PC-9 (cell line): ENCODE measurements at places on chromosomes 4 and X. TPM values are rescaled to one million over a fixed set of nuclear protein-coding genes. Genes with fewer than 3 reads are reported as not detected.

DNA sequence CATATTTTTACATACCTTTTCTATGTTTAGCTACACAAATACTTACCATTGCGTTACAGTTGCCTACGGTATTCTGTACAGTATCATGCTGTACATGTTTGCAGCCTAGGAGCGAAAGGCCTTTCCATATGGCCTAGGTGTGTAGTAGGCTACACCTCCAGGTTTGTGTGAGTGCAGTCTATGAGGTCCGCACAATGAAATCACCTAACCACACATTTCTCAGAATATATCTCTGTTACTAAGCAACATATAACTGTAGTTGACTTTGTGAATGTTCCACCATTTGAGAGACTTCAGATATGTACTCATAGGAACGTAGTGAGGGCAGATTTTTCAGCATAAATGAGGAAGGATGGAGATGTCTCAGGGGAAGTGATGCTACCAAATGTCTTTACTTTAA, 62.6 kb downstream of the WWC2 start:
- no peak for DNase-seq

GRCh38 chrX:20432746-20433387, 166.2 kb upstream of the RPS6KA3 start:
- DNase-seq, result no peak

- no peak for DNase-seq
These were observed 212.7 kb downstream of the SH3BGRL start for GRCh38 chrX:81414630-81415029.

GRCh38 chr4:76651616-76652015, 216.6 kb downstream of the SHROOM3 start:
- DNase-seq, result no peak

- DNase-seq, result no peak
These were observed 75.5 kb downstream of the PABPC4L start for GRCh38 chr4:134126000-134126560.

DNA sequence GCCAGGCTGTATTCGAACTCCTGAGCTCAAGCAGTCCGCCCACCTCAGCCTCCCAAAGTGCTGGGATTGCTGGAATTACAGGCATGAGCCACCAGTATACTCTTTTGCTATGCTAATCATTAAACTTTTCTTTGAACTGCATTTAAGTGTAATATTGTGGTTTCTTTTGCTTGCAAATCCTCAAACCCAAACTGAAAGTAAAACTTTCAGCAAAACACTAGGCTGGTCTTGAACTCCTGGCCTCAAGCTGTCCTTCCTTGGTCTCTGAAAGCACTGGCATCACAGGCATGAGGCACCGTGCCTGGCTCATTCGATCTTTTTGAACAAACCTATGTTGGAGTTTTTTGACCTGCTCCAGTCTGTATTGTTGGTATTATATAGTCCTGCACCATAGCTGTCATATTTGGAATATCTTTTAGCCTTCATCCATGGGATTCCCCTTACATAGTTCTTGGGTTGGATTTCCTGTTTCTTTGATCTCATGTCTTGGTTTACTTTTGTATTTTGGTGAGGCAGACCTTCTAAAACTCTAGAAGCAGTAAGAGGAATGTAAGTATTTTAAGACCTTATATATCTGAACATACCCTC, 34.1 kb downstream of the MOB1B start:
- DNase-seq, result no peak

SLITRK2 gene
- total RNA-seq, result not detected in 2 replicates

DNA sequence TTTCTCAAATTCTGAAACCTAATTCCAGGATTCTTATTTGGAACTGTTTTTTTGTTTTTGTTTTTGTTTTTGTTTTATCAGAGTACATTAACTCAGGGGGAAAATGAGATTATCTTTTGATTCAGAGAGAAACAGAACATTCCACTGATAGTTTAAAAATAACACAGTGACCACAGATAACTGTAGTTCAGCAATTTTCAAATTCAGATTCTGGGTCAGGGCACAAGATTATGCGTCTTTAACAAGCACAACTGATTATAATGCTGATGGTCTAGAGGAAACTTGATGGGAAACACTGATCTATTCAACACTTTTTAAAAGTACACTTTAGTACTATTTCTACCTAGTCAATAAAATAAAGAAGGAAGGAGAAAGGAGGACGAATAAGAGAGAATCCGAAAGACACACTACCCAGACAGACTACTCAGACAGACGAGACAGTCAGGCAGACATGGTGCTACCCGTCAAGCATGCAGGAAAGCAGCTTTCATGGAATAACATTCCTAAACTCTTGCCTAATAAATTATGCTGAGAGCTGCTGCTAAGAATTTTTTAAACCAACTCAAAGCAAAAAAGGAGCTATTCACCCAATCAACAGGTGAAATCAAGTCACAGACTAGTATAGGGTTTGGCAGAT, 59.0 kb downstream of the APBB2 start:
- no peak for DNase-seq

ZNF518B gene
- total RNA-seq, result 6.9 and 12.3 TPM in 2 replicates

GRCh38 chr4:96736352-96736889, 896.5 kb downstream of the PDHA2 start:
- DNase-seq, result peak; percentile 23

DNA sequence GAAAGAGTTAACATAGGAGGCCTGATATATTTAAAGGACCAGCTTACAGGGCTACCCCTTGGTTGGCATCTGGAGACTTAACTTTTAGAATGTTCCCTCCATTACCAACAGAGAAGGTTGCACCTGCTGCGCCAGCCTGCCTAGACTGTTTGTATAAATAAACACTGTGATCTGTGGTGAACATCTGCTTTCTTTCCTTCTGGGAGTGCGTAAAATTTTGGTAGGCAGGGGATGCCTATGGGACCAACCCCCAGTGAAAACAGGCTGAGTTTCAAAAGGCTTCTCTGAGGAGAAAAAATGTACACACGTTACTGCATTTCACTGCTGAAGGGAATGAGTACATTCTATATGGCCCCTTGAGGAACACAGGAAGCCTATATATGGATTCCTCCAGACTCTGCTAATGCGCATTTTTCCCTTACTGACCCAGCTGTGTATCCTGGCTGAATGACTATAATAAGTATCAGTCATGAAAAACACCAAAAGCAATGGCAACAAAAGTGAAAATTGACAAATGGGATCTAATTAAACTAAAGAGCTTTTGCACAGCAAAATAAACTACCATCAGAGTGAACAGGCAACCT, 13.8 kb downstream of the CENPC start:
- no peak for DNase-seq

DNA sequence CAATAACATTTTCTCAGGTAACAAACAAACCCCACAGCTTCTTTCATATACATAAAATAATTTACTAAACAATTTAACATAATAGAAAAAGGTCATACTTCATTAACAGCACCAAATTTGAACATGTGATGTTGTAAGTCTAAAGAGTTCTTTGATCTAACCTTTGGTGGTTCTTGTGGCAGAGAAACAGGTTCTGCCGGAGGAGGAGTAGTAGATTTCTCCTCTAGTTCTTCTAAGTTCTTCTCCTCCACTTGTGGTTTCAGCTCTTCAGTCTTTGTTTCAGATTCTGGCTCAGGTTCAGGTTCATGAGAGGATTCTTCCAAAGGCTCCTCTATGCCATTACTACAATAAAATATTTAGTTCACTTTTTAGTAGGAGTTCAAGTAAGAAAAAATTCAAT, 18.3 kb downstream of the G3BP2 start:
- DNase-seq, result no peak

PDE6B gene
- total RNA-seq, result 5.9 and 8.2 TPM in 2 replicates

OTUD4 gene
- total RNA-seq, result 43.5 and 44.2 TPM in 2 replicates

DNA sequence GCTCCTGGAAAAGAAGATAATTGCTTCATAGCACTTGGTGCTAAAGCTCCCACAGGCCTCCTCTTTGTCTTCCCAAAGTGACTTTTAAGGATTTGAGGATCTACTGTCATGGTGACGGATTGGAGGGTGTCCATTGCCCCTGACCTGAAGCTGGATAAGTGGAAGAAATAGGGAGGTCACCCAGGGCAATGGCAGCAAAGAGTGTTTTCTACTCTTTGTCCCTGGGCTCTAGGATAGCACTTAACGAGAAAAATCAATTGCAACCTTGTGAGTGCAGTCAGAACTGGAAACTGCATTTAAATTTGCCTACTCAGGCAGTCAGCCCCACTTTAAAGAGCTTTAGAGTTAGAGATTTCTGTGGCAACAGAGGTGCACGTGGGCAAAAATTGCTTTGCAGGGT, 43.7 kb upstream of the XK start:
- no peak for DNase-seq

DNA sequence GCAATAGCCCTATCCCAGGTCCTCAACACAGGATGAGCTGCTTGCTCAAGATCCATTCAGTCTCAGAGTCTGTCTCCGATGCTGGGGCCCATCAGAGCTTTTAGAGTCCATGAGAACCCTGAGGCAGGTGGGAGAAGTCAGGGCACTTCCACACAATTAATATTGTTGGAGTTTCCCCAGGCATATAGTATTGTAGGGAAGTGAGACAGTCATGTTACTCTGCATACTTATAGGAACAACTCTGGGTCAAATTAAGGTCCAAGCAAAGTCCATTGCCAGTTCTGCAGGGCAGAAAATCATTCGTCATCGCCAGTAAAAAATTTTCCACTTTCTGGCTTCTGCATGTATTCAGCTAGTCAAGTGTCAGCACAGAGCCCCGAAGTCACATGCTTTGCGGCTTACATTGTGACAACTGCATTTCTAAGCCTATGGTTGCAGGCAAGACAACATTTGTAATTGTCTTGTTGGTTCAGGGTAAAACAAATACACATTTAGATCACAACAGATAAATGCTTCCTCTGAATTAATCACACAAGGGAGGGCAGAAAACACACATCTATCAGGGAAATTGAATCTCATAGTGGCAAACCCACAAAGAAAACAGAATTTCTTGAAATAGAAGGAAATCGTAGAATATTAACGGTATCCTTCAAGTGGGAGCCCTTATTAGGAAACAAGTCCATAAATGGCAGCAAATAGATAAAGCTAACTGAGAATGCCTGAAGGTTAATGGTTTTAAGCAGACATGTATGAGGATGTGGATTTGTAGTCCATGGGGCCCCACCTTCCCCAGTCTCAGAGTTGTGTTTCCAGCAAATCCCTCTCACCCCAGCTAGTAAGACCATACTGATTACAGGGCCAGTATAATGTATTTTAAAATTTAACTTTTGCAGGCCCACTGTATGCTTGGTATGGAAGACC, 412.1 kb upstream of the RASGEF1B start:
- no peak for DNase-seq

- DNase-seq, result no peak
These were observed 20.5 kb upstream of the STS start for GRCh38 chrX:7127056-7127455.

- no peak for DNase-seq
These were observed 78.7 kb upstream of the DCLK2 start for GRCh38 chr4:149999485-150000074.

OCIAD1 gene
- 104 and 110 TPM in 2 replicates for total RNA-seq

DNA sequence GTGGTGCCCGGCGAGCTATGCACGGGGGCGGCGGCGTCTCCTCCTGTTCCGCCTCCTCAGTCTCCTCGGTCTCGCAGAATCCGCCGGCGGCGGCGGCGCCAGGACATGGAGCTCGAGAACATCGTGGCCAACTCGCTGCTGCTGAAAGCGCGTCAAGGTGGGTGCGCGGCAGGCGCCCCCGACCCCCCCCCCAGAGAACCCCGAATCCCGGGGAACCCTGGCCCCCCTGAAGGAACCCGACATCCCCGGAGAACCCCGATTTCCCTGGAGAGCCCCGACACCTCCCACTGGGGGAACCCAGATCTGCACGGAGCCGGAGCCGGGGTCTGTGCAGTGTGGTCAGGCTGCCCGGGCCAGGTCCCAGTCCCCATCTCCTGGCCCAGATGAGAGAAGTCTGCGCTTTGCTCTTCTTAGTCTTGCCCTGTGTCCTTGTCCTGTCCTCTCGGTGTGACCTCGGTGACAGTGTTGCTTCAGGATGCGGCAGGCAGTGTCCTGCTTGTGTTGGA, 648 bp downstream of the GRK4 start:
- no peak for DNase-seq

GRCh38 chr4:24570172-24570571, 14.2 kb downstream of the DHX15 start:
- no peak for DNase-seq

GRCh38 chr4:80202190-80202711, 4.9 kb downstream of the PRDM8 start:
- no peak for DNase-seq

GRCh38 chrX:53324803-53325202, 43.4 kb upstream of the IQSEC2 start:
- no peak for DNase-seq

- DNase-seq, result no peak
These were observed 6.1 kb downstream of the TAF9B start for GRCh38 chrX:78133238-78133960.

GYPB gene
- not detected in 2 replicates for total RNA-seq

MAML3 gene
- total RNA-seq, result 10.5 and 15.2 TPM in 2 replicates

DNA sequence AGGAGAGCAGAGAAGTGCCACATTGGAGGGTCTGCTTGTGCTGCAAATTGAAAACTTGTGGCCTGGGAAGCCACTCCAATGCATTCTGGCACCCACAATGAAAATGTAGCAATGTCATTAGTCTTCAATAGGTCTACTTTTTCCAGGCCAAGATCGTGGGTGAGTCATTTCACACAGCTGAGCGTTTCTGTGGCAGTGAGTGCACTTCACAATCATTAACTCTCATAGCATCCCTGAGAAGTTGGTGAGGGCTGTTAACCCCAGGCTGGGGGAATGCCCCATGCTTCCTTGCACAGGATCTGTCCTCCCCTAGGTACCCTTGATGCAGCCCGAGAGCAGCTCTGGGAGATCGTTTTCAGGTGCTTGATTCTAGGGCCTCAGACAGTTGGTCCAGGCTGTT, 196.8 kb upstream of the ATP6AP2 start:
- DNase-seq, result no peak
